T-helper 9 cell (primary cell): ENCODE measurements at places on chromosomes 1 and 21.

- no peak for DNase-seq
Observed at GRCh38 chr1:194167956-194168640, 981.7 kb upstream of the B3GALT2 start.

DNA sequence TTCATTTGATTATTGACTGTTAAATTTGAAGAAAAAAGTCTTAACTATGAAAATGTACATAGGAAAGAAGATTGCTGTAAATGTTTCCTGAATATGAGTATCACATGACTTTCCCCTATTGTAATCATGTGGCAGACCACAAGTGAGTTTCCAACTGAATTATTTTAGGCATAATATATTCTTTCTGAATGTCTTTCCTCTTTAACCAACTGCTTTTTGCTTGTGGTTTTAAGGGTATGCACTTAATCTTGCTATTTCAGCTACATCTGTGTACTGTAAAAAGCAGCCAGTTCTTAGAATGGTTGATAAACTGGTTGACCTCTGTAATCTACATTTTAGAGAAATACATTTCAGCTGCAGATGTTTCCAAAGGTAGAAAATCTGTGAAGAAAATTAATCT is 400.7 kb downstream of the NEGR1 start:
- DNase-seq, result no peak

- no peak for DNase-seq
Observed at GRCh38 chr1:219902951-219903350, 25.4 kb downstream of the SLC30A10 start.

DNA sequence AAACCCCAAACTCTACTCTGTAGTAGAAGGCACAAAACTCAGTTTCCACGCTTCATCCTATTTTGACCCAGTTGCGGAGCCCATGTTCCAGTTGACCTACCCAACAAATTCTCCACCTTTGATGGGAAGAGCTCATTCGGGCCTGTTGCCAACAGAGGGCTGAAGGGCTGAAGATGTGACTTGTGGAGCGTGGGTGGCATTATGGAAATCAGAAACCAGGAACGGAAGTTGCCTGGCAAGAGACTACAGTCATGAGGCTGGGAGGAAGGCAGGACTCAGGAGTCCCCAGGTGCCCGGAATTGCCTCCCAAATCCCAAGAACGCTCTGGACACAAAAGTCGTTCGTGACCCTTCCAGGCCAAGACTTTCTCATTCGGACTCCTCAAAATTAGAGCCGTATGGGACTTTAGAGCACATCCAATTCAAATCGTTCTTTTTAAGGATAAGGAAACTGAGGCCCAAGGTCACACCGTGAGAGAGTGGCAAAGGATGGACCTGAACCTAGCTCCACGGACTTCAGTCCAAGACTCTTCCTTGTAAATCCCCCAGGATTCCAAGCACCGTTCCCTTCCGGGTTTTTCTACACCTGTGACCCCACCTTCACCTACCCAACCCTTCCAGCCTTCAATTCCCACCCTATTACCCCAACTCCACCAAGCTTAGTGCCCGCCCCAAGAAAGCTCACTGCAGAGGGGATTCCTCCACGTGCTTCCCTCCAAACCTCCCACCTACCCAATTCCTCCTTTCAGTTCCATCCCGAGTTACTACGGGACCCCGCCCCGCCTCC is 739 bp downstream of the SMG5 start:
- no peak for DNase-seq

DNA sequence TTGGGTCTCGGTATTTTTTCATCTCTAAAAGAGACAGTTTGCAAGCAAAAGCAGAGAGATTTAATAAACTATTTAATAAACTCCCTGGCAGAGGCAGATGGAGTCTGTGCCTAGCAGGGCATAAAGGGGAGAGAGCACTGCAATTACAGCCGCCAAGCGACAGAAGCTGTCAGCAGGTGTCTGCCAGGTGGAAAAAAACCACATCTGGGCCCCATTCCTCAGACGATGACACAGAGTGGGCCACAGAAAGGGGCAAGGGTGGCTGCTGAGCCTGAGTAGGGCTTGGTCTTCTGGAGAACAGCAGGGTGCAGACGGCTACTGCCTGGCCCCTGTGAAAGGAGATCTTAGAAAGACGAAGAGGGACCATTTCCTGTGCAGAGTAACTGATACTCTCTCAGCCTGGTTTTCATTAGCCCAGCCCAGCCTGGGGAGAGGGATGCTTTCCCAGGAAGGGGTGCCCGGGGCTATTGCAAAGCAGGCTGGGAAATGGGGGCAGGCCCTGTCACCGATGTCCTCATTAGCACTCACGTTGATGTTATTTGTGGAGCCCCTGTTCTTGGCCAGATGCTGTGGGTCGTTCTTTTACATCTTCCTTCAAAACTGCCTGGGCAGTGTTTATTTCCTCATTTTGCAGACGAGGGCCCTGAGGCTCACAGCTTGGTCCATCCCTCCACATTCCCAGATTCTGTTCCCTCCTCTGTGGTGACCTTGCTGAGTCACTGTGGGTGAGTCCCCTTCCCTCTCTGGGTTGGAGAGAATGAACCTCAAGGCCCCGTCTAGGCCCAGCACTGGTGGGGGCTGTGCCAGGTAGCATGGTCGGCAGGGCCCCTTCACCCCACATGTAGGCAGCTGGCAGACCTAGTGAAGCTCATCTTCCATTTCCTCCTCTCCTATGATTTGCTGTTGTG is 472.7 kb downstream of the PTPRU start:
- DNase-seq, result no peak

- no peak for DNase-seq
Observed at GRCh38 chr1:54239035-54239383, 39.0 kb downstream of the MRPL37 start.

DNA sequence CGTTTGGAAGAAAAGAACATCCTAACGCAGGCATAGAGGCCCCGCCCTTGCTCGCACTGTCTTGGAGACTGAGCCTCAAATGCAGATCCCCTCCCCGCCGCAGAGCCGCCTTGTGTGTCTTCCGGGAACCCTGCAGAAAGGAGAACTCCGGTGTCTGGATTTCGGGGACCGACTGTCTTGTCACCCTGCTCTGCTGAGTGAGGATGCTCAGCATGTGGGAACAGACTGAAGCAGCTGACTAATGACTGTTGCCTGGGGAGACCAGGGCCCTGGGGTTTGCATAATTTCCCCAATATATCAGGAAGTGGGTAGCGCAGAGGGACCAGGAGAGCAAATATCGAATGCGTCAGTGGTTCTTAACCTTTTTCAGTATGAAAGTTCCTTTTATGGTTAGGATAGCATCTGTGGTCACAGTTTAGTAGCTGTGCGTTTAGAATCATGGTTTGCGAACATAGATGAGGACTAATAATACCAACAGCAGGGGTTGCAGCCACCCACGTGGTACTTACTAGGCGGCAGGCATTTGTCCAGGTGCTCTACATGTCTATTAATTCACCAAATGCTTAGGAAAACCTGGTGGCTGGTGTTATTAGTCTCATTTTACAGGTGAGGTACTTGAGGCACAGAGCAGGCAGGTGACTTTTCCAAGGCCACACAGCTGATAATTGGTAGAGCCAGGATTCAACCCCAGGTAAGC is 14.3 kb downstream of the GPR137B start:
- DNase-seq, result peak; percentile 18

DNA sequence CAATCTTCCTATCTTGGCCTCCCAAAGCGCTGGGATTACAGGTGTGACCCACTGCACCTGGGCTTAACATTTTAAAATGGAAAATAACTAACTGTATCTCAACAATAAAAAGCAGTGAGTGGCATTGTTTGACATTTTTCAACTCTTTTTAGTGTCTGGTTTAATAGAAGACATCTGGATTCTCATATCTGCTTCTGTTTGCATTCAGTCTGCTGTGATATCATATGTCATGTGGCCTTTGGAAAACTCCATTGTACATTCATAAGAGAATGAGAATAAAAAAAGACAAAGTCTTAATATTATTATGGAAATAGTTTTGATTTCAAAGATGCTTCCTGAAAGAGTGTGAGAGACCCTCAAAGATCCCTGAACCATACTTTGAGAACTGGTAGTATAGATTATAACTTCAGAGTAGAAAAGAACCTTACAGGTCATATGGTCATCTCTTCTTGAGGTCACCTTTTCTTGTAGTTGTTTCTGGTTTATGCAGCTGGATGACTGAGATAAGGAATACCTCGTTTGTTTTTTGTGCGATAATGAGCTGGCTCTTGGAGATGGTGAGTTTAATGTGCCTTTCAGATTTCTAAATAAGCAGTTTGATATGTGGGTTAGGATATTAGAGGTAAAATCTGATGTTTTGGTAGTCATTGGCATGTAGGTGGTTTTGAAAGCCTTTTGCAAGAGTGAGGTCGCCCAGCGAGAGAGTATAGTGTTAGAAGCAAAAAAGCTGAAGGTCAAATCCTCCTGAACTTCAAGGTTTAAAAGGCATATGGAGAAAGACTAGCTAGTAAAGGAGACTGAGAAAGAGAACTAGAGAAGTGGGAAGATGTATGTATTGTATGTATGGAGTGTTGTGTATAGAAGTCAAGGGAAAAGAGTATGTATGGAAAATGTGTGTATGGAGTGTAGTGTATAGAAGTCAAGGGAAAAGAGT is 17.2 kb downstream of the CEP350 start:
- DNase-seq, result no peak

- no peak for DNase-seq
Observed at GRCh38 chr1:186413319-186413718, 37.7 kb downstream of the ODR4 start.

- DNase-seq, result peak; percentile 27
Observed at GRCh38 chr1:236516929-236517704, 6.7 kb upstream of the LGALS8 start.

- no peak for DNase-seq
Observed at GRCh38 chr1:44848456-44849181, 5.6 kb upstream of the PTCH2 start.

GRCh38 chr1:91529856-91530255 is 29.2 kb downstream of the CDC7 start:
- DNase-seq, result no peak

DNA sequence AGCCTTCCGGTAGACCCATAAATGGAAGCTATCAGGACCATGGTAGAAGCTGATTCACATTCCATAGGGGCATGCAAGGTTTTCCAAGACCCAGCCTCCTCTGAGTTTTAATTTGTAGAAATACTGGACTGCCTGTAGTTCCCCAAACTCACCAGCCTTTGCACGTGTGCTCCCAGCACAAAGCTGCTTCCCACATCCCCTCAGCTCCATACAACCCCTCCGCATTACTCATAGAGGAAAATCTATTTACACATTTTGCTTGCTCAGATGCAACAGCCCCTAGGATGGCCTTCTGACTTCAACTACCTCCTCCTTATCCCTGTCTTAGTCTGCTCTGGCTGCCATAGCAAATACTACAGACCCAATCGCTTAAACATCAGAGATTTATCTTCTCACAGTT is 336.2 kb downstream of the SETD4 start:
- no peak for DNase-seq

DNA sequence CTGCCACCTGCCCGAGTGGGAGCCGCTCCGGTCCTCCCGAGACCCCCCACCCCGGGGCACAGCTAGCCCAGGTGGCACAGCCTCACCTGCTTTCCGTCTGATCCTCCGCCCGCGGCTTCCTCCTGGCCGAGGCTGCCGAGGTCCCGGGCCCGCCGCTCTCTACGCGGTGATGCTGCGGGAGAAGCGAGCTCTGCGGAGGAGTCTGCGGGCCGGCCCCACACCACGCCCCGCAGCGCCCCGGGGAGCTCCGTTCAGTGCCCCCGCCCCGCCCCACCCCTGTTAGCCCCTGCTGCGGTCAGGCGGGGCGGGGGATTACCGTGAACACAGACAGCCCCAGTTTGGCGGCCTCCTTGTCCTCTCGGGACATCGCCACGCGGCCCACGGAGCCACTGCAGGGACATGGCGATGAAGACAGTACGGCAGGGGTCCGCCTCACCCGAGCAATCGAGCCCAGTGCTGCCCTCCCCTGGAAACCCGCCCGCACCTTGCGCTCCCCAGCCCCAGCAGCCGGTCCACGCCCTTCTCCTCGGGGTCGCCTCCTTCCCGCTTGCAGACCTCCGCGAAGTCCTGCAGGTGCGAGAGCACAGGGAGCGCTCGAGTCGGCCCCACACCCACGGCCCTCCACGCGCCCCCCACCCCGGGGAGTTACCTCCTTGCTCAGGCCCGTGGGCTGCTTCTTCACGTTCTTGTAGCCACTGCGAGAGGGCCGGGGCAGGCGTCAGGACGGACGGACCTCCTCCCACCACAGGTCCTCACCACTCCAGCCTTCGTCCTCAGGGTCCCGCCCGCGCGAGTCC is 933 bp downstream of the C1orf35 start:
- peak; percentile 61 for DNase-seq

DNA sequence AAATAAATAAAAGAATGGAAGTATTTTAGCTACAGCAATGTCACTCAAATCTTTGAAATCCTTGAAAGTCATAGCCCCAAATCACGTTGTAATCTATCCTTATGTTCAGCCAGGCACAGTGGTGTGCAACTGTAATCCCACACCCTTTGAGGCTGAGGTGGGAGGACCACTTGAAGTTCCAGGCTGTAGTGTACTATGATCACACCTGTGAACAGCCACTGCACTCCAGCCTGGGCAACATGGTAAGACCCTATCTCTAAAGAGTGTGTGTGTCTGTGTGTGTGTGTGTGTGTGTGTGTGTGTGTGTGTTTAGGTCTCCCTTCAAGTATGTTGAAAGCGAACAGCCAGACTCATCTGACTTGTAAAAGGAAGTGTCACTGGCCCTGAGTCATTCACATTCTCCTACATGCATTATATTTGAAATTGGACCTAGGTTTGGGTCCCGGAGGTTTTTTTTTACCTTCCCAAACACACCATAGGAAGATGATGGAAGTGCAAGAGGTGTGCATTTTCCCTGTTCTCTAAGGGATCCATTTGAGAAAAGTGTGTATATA is 50.1 kb downstream of the ZNF281 start:
- no peak for DNase-seq

- DNase-seq, result no peak
Observed at GRCh38 chr1:116164604-116165368, 53.6 kb downstream of the MAB21L3 start.

- DNase-seq, result no peak
Observed at GRCh38 chr1:214573386-214574318, 22.2 kb upstream of the PTPN14 start.

GRCh38 chr1:59141267-59141863 is 155.5 kb upstream of the FGGY start:
- no peak for DNase-seq

GRCh38 chr1:228420968-228421826 is 4.5 kb upstream of the TRIM17 start:
- DNase-seq, result no peak

DNA sequence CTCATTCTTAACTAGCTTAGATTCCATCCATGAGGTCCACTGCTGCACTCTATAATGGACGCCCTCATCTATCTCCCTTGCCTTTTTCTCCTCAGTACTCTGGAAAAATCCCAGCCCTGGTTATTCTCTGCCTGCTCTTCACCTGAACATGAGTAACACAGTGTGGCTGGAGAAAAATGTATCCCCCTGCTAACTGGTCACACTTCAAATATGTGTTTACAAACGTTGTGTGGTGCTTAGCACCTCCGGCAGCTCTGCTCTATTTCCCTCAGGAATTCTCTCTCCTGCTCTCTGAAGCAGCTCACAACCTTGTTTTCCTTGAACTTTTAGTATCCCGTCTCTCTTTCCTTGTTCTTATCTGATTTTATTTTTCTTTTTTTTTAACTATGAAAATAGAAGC is 4.1 kb downstream of the SCCPDH start:
- no peak for DNase-seq

- DNase-seq, result peak; percentile 27
Observed at GRCh38 chr1:11736746-11737639, 1.1 kb downstream of the AGTRAP start.
